ENCODE measurements at places on chromosomes 7 and 10. TPM values are rescaled to one million over a fixed set of nuclear protein-coding genes. Genes with fewer than 3 reads are reported as not detected.

Gene SPAM1
- total RNA-seq: not detected

Gene ADAM22
- 5.2 TPM for total RNA-seq

Gene FAM25C
- total RNA-seq: not detected

Gene HERC4
- total RNA-seq: 59.1 TPM

Gene SLC16A12
- total RNA-seq: not detected

Gene ZNF775
- 8.4 TPM for total RNA-seq

Gene LRIT1
- total RNA-seq: not detected

Gene INMT
- total RNA-seq: not detected

Gene TSPAN12
- total RNA-seq: not detected

DNA sequence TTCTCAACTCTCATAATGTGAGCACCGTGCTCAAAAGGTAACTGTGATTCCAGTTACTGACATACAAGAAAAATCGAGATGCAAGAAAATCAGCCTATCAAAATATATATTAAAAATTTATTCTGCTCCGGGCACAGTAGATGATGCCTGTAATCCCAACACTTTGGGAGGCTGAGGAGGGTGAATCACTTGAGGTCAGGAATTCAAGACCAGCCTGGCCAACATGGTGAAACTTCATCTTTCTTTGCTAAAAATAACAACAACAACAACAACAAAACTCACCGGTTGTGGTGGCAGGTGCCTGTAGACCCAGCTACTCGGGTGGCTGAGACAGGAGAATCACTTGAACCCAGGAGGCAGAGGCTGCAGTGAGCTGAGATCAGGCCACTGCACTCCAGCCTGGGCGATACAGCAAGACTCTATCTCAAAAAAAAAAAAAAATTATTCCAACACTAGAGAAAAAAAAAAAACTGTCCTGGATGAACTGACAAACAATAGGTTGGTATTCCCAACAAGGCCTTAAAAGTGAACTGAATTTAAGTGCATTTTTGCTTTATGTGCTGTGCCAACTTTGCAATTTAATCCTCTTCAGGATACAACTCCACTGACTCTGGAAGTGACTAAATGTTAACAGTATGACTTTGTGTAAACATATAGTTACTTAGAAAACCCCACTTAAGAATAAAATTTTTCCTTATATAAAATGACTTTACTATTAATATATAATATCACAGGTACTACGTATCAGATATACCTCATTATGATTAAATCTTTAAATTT lies 51.1 kb downstream of the JMJD1C start:
- no peak overlapping the region for H3K27ac ChIP-seq
- H3K4me3 ChIP-seq: no peak overlapping the region
- H3K27me3 ChIP-seq: no peaks in the 10 kb centered on the region
- no peak for DNase-seq
- peaks cover 10% of the 10 kb centered on the region for H3K4me1 ChIP-seq

DNA sequence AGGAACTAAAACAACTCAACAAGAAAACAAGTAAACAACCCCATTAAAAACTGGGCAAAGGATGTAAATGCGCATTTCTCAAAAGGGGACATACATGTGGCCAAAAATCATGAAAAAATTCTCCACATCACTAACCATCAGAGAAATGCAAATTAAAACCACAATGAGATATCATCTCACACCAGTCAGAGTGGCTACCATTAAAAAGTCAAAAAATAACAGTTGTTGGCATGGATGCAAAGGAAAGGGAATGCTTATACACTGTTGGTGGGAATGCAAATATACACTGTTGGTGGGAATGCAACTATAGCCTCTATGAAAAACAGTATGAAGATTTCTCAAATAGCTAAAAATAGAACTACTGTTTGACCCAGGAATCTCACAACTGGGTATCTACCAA lies 60.0 kb upstream of the LANCL2 start:
- peaks cover 32% of the 10 kb centered on the region for H3K4me1 ChIP-seq
- DNase-seq: no peak
- peaks cover 81% of the 10 kb centered on the region for H3K27me3 ChIP-seq
- H3K4me3 ChIP-seq: no peak overlapping the region
- H3K36me3 ChIP-seq: peaks cover 17% of the 10 kb centered on the region
- no peak overlapping the region for H3K27ac ChIP-seq

GRCh38 chr10:78339251-78339650 lies 305.6 kb downstream of the RPS24 start:
- peaks cover 3% of the 10 kb centered on the region for H3K27me3 ChIP-seq
- DNase-seq: peak; percentile 19
- H3K36me3 ChIP-seq: no peaks in the 10 kb centered on the region
- H3K4me1 ChIP-seq: no peaks in the 10 kb centered on the region
- H3K4me3 ChIP-seq: no peak overlapping the region
- no peak overlapping the region for H3K27ac ChIP-seq

DNA sequence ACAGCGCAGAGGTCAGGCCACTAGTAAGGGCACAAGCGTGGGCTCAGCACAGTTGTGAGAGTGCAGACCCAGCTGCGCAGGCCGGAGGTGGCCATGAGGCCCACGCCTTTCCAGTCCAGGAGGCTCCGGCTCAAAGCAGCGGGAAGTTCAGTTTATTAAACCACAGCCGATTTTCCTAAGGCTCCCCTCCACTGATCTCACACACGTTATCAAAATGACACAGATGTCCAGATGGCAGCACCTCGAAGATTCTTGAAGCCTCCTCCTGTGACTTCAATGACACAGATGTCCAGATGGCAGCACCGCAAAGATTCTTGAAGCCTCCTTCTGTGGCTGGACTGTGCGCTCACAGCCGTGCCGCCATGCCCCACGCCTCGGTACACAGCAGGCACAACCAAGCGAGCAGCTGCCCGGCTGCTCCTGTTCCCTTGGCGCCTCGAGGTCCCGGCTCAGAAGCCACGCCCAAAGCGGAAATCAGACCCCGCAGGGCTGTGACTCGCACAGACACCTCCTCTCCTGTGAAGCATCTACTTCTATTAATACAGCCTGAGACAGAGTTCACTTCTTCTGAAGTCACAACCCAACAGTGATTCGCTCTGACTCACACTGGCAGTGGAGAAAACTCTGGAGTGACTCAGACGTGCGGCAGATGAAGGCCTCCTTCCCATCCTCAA lies 122.7 kb downstream of the MAD1L1 start:
- peaks cover 7% of the 10 kb centered on the region for H3K27me3 ChIP-seq
- peaks cover 7% of the 10 kb centered on the region for H3K36me3 ChIP-seq
- peak; percentile 74 for DNase-seq

GRCh38 chr10:113491967-113492565 lies 60.8 kb upstream of the HABP2 start:
- no peak overlapping the region for H3K4me3 ChIP-seq
- H3K27me3 ChIP-seq: peaks cover 11% of the 10 kb centered on the region
- DNase-seq: no peak
- no peak overlapping the region for H3K27ac ChIP-seq

GRCh38 chr7:46454816-46455215 lies 533.7 kb upstream of the IGFBP3 start:
- no peaks in the 10 kb centered on the region for H3K36me3 ChIP-seq
- H3K4me3 ChIP-seq: no peak overlapping the region
- no peaks in the 10 kb centered on the region for H3K27me3 ChIP-seq

DNA sequence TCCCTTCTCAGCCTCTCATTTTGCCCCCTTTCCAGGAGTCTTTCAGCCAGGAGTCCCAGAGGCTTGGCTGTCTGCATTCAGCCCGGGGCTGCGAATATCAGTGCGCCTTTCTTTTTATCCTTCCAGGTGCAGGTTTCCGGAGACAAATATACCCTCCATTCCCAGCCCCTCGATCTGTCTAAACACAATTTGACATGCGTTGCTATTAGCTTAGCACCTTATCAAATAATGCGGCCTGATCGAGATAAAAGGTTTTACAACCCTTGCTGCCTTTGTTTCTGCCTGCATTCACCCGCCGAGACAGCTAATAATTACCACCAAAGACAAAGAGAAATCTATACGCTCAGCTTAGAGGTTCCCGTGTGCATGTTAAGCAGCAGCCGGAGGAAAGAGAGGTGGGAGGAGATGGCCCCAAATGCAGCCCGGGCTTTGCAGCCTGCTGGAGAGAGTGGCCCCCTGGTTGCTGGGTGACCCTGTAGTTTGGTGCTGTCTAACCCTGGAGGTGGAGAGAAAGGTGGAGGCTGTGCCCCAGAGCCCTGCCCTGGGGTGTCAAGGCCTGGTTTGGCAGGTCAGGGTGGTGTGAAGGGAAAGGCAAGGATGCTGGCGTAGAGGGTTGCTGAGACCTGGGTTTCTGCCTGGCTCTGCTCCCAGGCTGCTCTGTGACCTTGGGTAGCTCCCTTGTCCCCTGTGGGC lies 185.3 kb downstream of the RPS24 start:
- H3K36me3 ChIP-seq: no peaks in the 10 kb centered on the region
- H3K27me3 ChIP-seq: peaks cover 37% of the 10 kb centered on the region
- H3K27ac ChIP-seq: no peak overlapping the region
- H3K4me1 ChIP-seq: no peaks in the 10 kb centered on the region
- no peak for DNase-seq

GRCh38 chr10:36087006-36088005 lies 445.2 kb upstream of the FZD8 start:
- no peaks in the 10 kb centered on the region for H3K27me3 ChIP-seq
- H3K27ac ChIP-seq: no peak overlapping the region
- no peak overlapping the region for H3K4me3 ChIP-seq
- no peaks in the 10 kb centered on the region for H3K36me3 ChIP-seq

DNA sequence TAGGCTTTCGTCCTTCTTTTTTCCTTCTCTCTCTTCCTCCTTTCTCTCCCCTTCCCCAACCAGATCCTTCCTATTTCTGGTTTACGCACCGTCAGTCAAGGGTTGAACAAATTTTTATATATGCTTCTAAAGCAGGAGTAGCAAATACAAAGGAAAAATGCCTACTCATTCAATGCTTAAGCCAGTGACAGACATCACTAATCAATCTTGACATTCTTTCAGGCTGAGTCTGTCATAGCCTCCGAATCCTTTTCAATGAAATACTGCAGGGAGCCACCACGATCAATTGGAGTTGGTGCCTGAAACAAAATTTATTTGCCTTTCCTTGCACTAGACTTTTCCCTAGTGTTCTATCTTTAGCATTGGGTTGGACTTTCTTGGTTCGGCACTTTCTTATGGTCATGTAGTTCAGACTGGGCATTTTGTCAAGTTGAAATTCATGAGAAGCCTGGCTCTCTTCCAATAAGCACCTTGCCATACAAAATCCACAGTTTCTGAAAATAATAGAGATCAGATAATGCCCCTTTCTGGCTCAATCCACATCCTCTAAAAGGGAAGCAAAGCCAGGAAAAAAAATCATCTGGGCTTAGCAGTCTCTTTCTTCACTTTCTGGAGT lies 239.5 kb upstream of the PLXNA4 start:
- DNase-seq: no peak
- no peak overlapping the region for H3K27ac ChIP-seq
- H3K4me3 ChIP-seq: no peak overlapping the region
- no peaks in the 10 kb centered on the region for H3K4me1 ChIP-seq
- H3K27me3 ChIP-seq: no peaks in the 10 kb centered on the region
- peaks cover 10% of the 10 kb centered on the region for H3K36me3 ChIP-seq

GRCh38 chr7:6248581-6248980 lies 23.8 kb downstream of the CYTH3 start:
- H3K4me1 ChIP-seq: peaks cover 8% of the 10 kb centered on the region
- H3K36me3 ChIP-seq: no peaks in the 10 kb centered on the region
- H3K4me3 ChIP-seq: no peak overlapping the region
- H3K27ac ChIP-seq: no peak overlapping the region

DNA sequence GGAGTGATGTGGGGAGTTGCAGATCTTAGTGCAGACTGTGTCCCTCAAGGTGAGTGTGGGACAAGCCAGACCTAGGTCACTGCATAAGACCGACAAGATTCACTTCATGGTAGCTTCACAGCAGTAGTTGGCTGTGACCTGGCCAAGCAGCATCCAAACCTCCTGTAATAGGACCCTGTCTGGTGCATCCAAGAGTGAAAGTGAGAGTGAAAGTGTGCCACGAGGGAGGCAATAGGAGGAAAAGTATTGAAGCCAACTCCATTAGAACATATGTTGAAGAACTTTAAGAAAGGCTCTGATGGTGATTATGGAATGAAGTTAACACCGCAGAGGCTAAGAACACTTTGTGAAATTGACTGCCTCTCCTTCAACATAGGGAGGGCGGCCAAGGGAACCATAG lies 7.8 kb upstream of the ZNF33B start:
- H3K27ac ChIP-seq: no peak overlapping the region
- H3K4me1 ChIP-seq: peaks cover 3% of the 10 kb centered on the region
- no peaks in the 10 kb centered on the region for H3K36me3 ChIP-seq

GRCh38 chr10:114526126-114526503 lies 121.8 kb upstream of the AFAP1L2 start:
- DNase-seq: peak; percentile 51
- H3K4me3 ChIP-seq: peak overlapping the region; percentile 87
- peaks cover 60% of the 10 kb centered on the region for H3K4me1 ChIP-seq
- H3K27ac ChIP-seq: peak overlapping the region; percentile 96
- peaks cover 15% of the 10 kb centered on the region for H3K36me3 ChIP-seq

GRCh38 chr10:23338155-23338828 lies 6.3 kb downstream of the C10orf67 start:
- H3K4me3 ChIP-seq: no peak overlapping the region
- peaks cover 16% of the 10 kb centered on the region for H3K27me3 ChIP-seq
- H3K36me3 ChIP-seq: no peaks in the 10 kb centered on the region
- peaks cover 13% of the 10 kb centered on the region for H3K4me1 ChIP-seq

DNA sequence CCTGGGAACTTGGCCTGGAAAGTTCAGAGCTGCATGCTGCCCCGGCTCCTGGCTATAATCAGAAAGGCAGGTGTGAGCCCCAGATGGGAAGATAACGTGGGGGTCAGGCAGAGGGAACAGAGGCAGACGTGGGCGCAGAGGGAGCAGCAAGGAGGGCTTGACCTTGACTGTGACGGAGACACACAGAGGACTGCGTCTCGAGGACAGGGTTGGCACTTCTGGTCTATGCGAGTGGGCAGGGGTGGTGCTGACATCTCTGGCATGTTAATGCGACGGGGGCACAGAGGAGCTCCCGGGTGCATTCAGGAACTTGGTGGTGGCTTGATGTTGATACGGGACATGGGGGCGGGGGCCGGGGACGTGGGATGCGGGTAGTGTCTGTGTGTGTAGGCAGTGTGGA lies 232.1 kb upstream of the GRB10 start:
- H3K36me3 ChIP-seq: peaks cover 3% of the 10 kb centered on the region
- no peak overlapping the region for H3K27ac ChIP-seq
- DNase-seq: peak; percentile 30
- no peak overlapping the region for H3K4me3 ChIP-seq
- H3K4me1 ChIP-seq: peaks cover 6% of the 10 kb centered on the region

- H3K4me3 ChIP-seq: no peak overlapping the region
- H3K36me3 ChIP-seq: no peaks in the 10 kb centered on the region
- no peak for DNase-seq
- H3K27ac ChIP-seq: no peak overlapping the region
Measured at GRCh38 chr10:75492173-75492925, 60.9 kb downstream of the LRMDA start.

- H3K4me3 ChIP-seq: no peak overlapping the region
- no peaks in the 10 kb centered on the region for H3K36me3 ChIP-seq
- no peak for DNase-seq
- no peaks in the 10 kb centered on the region for H3K4me1 ChIP-seq
- no peak overlapping the region for H3K27ac ChIP-seq
Measured at GRCh38 chr10:118276727-118277126, 65.4 kb downstream of the FAM204A start.
